Muscle of leg (tissue), 16 donors: ENCODE measurements at places on chromosomes 2 and 18.
A peak's percentile ranks its signal among the peaks of the same experiment; 100 is the strongest.

- DNase-seq: no peak
Measured at GRCh38 chr2:226337941-226338600, 461.5 kb downstream of the IRS1 start.

DNA sequence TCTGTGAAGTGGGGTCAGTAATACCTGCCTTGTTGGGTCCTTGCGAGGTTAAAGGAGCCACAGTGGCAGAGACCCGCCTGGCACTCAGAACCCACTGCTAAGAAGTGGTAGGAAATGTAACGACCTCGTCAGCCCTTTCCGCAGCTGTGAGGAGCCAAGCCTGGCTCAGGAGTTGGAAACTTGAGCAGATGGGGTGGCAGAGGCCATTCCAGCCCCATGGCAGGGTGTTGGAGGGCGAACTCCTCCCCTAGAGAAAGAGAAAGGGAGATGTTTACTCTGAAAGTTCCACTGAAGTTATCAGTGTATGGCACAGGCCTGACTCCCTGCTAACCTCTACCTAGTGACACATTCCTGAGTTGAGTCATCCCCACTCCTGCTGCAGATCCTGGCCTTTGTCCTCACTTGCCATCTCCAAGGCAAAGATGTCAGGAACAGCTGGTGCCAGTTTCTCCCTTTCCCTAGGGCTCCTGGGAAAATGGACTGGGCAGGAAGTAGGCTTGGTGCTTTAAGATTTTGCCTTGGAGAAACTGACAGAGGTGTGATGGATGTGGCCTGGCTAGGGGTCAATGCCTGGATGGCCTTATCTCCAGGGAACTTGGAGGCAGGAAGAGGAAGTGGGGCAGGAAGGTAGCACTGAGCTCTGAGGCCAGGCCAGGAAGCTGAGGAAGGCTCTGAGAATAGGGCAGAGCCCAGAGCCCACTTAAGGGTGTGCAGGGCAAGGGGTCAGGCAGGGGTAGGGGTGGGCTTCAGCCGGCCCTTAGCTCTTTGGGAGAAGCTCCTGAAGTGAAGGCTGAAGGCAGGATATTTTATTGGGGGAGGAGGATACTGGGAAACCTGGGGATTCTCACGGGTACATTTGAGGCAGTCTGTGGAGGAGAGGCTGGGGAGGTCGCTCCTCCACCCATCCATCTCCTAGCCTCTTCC lies 888 bp downstream of the VAMP5 start:
- peak; percentile 54 for DNase-seq

GRCh38 chr18:38459131-38459994 lies 893.8 kb upstream of the CELF4 start:
- DNase-seq: peak; percentile 89

DNA sequence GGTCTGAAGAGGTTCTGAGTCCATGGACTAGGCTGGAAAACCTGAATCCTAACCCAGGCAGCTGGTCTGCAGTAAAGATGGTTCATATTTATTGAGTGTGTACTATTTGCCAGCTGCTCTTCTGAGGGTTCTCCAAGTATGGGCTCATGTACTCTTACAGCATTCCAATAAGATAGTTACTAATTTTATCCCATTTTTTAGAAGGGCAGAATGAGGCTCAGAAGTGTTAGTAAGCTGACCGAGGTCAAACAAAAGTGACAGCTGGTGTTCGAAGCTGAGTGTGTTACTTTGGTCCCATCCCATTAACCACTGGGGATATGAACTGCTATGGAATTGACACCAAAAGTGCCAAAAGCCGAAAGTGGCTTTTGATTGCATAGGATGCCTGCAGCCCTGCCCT lies 76.9 kb downstream of the CABLES1 start:
- DNase-seq: no peak

DNA sequence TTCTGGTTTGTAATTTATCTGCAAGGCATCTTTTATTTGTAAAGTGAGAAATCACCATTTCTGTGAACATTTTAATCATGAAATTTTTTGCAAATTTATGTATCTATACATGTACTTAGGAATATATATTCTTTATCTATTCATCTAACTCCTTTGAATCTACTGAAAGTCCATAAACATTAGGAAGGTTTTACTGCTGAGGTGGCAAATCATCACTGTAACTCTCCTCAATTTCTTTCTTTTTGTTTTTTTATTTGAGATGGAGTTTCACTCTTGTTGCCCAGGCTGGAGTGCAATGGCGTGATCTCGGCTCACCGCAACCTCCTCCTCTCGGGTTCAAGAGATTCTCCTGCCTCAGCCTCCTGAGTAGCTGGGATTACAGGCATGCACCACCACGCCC lies 296.3 kb downstream of the AGPS start:
- DNase-seq: no peak

DNA sequence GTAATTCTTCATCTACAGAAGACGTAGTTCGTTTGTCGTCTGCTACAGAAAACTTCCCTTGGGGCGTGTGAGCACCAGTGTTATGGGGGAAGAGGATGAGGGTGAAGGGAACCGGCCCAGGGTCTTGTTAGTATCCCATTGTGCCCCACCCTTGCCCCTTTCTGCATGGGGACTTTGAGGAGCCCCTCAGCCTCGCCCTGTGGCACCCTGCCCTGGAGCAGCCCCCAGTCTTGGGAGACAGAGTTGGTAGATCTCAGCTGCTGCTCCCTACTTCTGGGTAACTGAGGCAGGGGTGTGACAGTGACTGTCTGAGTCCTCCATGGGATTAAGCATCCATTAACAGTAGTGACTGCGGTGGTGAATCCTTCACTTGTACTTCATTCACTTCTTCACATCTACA lies 50.1 kb downstream of the RNF144A start:
- DNase-seq: no peak

DNA sequence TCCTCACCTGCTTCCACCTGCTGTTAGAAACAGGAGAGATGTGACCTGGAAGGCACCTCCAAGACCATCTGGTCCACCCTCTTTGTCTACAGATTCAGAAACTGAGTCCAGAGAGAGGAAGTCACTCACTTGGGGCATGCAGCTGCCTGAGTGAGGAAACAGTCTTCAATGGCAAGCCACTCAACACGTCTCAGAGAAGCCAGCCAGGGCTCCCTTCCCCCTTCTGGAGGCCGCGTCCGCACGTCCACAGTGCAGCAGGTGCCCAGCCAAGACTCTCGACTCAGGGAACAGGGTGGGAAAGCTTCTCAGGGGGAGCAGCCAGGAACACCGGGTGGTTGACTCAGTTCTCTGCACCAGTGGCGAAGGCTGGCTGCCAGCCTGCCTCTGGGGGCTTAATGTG lies 201.7 kb downstream of the BCL11A start:
- DNase-seq: peak; percentile 30

- no peak for DNase-seq
Measured at GRCh38 chr2:217842017-217842416, 160.8 kb downstream of the TNS1 start.

GRCh38 chr2:96239091-96239490 lies 26.7 kb downstream of the TMEM127 start:
- no peak for DNase-seq

DNA sequence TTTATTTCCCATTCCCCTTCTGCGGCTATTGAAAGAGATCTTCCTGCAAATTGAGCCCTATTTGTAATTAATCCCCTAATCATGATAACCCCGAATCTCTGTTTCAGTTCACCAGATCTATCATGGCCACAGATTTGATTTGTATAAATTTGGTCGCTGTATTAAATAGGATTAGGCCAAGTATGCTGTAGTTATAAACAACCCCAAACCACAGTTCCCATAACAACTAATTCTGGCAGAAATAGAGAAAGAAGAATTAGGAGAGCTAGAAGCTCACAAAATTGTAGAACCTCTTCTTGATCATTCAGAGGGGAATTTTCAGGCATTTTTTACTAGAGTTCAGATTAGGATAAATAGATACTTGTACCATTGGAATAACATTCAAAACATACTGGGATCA lies 433.7 kb upstream of the TNP1 start:
- peak; percentile 85 for DNase-seq

DNA sequence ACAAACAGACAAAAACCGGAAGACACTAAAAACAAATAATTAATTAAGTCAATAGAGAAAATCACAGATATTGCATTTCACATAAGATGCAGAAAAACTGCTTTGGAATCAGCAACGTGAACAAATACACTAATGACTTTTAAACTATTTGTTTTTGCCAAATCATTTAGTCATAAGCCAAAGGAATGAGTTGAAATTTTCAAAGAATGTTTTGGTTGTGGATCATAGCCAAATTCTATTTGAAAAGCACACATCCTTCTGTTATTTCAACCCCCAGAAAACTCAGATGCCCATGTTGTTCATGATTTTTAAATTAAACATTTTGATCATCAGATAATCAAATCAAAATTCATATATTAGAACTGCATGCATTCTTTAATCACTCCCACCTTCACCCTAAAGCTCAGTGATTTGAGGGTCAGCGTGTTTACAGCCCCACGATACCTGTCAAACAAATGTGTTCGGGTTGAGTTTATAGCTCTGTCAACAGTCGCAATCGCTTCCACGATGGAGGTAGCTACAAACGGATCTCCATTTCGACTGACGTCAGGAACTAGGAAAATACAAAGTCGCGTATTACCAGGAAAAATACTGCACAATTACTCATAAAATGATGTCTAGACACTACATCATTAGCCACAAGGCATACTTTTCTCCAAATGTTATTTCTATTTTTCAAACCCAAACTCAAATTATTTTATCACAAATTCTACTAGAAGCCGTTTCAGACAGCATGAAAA lies 90.2 kb downstream of the PXDN start:
- DNase-seq: no peak

DNA sequence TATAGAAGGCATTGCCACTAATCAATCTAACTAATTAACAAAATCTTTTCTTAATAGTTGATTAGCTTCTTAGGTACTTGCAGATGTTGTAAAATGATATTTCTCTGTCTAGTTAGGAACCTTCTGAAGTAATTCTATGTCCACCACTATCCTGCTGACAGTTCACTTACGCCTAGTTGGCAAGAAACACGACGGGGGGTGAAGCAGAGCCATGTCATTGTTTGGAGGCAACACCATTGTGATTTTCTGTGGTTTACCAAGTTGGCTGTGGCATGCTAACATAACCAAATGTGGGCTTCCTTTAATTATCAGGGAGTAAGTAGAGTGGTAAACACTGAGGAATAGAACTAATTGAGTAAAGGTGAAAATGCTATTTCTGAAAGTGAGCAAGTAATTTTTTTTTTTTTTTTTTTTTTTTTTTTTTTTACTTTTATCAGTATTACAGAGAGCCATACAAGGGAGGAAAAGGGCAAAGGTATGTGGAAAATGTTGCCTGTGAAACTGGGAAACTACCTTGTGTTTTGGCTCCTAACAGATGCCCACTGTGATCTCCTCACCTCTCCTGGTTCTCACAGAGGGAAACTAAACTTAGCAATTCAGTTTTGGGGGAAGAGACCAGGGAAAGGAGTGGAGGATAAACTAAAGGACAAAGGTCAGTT lies 126.8 kb downstream of the MEIS1 start:
- DNase-seq: no peak

GRCh38 chr2:207073801-207074678 lies 91.7 kb downstream of the KLF7 start:
- DNase-seq: peak; percentile 80

DNA sequence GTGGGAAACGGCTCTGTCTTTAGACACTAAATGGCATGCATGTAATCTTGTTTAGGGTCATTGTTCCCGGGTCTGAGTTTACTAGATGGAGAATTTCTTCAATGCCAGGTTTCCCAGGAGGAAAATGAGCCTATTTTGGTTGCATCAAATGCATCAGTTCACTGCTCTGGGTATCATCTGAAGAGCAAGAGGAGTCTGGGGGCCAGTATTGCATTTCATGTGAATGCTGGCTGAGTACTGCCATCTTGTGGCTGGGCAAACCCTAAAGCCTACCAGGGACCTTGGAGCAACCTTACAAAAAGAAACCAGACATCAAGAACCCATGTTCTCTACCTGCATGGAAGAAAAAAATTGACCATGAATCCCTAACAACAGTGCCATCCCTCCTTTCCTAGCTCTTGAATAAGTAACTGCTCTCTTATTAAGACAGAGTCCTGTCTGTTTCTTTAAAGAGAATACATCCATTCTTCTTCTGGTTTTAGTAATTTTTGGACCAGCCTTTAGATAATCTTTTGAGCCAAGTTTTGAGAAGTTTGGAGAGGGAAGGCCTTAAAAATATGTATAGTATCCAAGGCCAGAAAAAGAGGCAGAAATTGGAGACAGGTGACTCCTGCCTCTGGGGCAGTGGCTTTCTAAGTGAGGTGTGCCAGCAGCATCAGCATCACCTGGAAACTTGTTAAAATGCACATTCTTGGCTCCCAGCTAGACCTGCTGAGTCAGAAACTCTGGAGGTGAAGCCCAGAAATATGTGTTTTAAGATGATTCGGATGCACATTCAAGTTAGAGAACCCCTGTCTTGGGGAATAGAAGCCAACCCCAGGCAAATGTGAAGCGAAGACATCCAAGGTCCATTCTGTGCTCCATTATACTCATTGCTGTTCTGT lies 261.0 kb upstream of the CXCR4 start:
- DNase-seq: peak; percentile 62

DNA sequence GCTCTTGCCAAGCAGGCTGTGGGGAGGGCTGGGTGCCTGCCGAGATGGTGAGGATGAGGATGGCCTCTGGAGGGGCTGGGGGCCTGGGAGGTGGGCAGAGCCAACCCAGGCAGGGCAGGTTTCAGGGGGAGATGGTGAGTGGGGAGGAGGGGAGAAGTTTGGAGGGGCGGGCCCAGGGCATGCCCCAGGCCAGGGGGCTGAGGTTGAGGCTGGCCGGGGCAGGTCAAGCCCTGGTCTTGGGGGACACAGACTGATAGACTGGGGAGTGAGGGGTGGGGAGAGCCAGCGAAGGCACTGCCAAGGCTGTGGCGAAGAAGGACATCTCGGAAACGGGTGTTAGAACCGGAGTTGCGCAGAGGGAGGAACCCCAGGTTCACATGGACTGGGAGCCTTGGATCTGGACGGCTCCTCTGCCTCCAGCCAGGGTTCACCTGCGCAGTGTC lies 12.6 kb downstream of the CAPN10 start:
- DNase-seq: no peak

DNA sequence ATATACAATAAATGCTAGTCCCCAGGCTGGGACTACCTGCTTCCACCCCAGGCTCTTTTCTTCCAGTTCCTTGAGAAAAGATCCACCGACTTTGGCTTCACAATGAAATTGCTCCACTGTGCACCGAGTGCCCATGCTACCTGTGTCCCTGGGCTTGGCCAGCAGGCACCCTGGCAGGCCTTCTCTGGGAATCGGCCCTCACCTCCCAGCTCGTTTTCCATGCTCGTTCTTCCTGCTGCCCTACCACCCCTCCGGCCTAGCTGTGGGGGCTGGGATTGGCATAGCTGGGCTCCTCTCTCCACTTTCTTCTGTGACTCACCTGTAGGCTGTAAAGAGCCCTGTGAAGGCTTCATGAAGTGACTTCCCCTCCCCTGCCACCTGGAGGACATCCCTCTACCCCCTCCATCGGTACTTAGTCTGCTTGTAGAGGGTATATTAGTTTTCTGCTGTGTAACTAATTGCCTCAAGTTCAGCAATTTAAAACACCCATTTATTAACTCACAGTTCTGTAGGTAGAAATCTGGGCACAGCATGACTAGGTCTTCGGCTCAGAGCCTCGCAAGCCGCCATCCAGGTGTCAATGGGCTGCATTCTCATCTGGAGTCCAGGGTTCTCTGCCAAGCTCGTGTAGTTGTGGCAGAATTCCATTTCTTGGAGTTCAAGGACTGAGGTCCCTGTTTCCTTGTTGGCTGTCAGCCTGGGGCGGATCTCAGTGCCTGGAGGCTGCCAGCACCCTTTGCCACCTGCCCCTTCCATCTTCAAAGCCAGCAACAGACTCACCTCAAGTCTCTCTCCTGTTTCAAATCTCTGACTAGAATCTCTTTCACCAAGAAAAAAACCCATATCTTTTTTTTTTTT lies 57.6 kb downstream of the DPYSL5 start:
- no peak for DNase-seq

GRCh38 chr2:65128297-65129190 lies 1.4 kb downstream of the RAB1A start:
- peak; percentile 64 for DNase-seq
